ENCODE measurements at places on chromosomes 11 and 22.

DNA sequence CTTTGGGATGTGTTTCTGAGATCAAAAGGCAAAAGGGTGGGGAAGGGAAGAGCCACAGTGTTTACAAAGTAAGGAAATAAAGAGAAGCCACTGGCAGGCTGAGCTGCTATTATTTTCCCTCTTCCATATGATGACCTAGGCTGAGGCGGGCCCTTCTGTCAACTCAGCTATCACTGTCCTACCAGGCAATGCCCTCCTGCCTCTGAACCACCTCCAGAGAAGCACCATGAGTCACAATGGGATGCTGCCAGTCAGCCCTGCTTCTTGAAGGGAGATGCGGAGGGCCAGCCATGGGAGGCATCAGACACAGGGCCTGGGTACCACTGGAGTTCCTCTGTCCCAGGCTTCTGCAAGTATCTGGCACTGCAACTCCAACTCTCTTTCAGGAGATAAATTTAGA lies 107.9 kb upstream of the BID start:
- no peak for DNase-seq

DNA sequence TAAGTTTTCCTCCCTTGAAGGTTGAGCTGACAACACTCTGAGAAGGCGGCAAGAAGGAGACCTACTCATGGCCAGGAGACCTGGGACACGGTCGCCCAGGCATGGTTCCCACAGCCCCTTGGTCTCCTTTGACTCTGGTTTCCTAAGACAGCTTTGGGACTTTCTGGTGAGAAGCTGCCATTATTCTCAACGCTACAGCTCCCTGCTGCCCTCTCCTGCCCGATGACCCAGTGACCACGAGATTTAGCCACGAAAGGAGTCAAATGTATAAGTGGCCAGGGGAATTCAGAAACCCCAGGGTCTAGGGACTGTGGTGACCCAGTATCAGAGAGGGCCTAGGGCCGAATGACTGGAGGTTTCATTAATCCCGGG lies 699 bp upstream of the SDF2L1 start:
- DNase-seq: peak; percentile 67

DNA sequence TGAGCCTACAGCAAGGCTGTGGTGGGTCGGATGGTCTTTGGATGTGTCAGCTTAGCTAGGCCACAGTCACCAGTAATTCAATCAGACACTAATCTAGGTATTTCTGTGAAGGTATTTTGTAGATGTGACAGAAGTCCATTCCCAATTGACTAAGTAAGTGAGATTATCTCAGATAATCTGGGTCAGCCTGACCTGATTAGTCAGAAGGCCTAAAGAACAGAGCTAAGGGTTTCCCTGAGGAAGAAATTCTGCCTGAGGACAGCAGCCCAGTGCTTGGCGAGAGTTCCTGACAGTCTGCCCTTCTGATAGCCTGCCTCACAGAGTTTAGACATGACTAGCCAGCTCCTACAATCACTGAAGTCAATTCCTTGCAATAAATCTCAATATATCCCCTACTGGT lies 28.7 kb downstream of the GUCD1 start:
- no peak for DNase-seq

- DNase-seq: no peak
Measured at GRCh38 chr11:65849771-65850216, 8.2 kb downstream of the CFL1 start.

DNA sequence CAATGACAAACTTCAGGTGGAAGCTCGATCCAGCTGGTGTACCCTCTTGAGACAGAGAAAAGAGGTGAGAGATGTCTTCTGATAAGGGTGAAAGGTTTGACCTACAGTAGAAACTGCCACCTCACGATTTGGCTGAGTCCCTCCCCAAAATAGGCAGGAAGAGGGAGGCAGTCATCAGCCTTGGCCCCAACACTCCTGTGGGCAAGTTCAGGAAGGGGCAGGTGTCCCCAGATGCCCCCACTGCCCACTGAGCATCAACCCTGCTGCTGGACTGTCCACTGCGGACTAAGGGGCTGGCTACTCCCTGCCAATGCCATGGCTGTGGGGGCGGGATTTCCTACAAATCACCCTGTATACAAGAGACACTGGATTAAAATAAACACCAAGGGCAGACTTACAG lies 441.4 kb downstream of the BUD13 start:
- no peak for DNase-seq

DNA sequence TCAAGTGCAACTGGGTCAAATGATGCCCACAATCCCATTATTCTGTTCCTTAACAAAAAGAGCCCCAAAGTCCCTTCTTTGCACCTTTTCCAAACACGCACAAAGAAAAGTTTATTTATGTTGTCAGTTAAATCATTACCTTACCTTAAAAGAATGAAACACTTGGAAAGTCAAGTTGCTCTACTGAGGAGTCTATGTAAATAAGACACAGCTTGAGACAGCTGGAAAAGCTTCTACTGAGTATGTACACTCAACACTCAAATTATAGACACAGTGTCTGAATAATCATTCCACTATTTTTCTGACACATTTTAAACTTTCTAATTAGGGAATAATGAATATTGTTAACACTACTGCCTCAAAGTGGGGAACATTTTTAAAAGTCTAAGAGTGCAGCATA lies 21.6 kb upstream of the PHLDA2 start:
- no peak for DNase-seq
